ENCODE measurements at places on chromosomes 6 and 20.

DNA sequence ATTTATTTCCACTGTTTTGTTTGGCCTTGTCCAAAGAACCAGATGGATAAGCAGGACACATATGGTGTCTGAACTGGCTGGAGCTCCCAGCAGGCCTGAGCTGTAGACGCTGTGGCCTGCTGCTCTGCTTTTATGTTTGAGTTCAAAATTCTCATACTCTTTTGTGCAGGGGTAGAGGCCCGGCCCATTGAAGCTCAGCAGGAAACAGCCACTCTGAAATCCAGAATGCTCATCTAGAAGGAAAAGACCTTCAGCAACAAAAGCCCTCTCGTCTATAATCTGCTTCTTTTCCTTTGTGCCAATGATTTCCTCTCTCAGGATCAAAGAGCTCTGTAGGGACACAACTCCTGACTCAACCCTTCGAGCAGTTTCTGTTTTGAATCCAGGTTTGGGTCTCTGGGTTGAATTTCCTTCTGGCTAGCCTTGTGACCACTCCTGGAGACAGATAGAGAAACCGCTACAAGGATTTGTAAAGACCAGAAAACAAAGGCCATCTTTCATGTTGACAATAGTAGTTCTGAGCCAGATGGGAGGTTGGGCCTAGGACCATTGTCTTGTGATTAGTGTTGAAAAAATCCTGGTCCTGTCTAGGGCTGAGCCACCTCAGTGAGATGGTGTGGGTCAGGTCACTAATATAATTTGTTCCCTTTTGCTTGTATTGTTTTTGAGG, 446.7 kb downstream of the BCKDHB start:
- no peak for DNase-seq

- no peak for DNase-seq
These were observed 257.5 kb upstream of the PMEPA1 start for GRCh38 chr20:57967364-57967763.

- DNase-seq: no peak
These were observed 112.2 kb upstream of the PREP start for GRCh38 chr6:105515054-105515453.

DNA sequence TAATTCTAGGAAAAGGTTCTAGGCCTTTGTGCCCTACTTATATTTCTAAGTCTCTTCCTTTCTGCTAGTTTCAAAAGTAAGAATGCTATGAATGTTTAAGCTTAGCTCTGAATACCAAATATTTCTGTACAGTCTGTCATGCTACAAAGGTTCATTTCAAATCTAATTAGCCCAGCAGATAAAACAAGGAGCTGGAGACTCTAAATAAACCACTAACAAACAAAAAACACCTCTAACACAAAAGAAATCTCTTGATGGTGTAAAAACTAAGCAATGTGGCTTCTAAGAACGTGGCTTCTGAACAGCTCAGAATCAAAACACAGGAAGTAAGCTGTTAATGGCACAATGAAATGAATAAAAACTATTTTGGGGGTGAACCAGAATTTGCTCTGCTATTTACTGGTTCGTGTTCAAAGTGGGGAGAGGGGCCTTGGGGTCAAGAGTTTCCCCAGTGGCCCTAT, 198.3 kb downstream of the BCAS1 start:
- DNase-seq: no peak

DNA sequence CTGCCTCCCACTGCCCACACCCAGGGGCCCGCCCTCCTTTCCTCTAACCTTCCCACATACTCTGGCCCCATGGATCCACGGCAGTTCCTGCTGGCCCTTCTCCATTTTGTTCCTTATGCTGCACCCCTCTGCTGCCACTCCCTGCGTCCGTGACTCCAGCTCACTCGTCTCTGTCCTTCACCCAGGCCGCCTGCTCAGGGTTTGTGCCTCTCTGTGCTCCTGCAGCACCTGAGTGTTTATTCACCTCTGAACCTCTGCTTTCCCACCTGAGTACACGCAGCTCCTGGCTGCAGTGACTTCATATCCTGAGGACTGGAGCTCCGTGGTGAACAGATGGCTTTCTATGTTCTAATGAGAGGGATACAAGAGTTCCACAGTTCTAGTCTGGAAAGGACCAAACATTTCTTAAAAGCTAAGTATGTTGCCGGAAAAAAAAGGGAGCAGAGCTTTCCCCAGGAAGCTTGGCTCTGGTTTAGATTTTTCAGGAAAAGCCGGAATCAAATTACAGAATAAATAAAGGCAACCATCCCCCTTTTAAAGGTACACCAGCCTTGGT, 1.5 kb upstream of the GNRH2 start:
- no peak for DNase-seq

DNA sequence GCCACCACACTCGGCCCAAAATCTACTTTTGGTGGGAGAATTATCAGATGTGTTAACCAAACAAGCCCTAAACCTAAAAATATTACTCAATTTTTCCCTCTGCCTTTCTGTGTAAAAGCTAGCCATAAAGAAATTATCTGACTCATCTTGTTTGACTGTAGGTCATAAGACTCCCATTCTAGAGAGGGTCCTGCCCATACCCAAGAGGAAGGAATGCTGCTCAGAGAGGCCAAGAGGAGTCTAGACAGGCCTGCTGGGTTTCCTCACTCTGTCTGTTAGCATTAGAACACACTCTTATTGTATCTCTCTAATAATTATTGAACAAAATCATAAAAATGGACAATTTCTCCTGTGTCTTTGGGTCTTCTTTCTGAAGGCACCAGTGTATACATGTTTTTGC, 26.1 kb downstream of the C6orf141 start:
- DNase-seq: no peak

DNA sequence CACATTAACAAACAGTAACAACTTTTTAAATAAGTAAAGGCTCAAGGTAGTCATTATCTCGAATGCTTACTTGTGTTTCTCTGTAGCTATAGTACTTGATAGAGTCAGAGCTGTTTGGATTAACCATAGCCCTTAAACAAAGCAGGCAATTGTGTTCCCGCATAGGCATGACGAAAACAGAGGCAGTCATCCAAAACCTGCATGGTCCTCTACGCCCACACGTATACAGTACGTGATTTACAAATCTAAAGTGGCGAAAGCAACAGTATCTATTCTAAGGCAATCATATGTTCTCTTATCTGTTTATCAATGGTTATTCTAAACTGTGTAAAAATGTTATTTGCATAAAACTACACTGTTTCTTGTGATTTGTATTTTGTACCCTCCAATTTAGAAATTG, 31.8 kb downstream of the HFE start:
- DNase-seq: no peak

- DNase-seq: no peak
These were observed 78.5 kb downstream of the PDE10A start for GRCh38 chr6:165584541-165584940.

- no peak for DNase-seq
These were observed 141.7 kb downstream of the EDN3 start for GRCh38 chr20:59441860-59442810.

GRCh38 chr20:17023806-17024205, 203.0 kb upstream of the PCSK2 start:
- DNase-seq: no peak

- no peak for DNase-seq
These were observed 276.6 kb upstream of the BMP2 start for GRCh38 chr20:6490849-6491248.

DNA sequence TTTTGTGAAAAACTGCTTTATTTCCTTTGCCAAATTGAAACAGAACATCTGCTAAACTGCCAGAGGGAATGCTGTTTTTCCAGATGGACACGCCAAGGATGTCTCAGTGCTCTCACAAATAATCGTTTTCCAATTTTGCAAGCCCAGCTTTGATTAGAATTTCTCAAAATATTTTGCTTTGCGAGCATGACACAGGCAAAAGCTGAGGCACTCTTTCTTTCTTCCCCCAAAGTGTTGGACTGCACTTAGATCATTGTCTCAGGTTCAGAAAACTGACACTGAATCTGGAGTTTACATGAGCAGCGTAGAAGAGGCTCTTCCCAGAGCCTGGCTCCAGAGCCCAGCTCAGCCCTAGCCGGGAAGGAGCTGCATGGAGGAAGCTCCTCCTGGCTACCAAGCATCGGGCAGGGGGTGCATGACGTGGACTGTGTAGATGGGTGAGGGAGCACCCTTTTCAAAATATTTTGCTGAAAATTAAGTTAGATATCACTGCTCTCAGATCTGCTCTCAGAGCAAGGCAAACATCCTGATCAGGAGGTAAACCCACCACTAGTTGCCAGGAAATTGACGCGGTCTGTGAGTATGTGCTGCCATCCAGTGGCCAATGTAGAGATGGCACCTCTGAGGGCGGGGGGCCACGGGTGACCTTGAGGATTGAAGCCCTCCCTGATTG, 107.5 kb downstream of the SLC22A3 start:
- DNase-seq: no peak

DNA sequence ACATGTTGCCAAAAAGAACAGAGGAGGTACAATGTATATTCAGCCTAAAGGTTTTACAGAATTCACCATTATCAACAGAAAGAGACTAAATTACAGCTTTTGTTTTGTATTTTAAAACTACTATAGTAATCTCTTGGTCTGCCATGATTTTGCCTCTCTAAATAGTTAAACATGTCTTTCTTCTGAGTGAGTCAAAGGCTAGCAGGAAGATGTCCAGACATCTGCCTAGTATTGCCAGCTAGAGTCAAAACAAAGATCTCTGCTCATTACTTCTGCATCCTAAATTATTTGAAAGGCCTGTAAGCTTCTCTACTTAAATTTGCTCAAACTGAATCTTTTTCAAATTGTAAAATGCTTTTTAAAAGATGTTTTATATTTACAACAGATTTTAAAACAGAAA, 8.8 kb downstream of the ASF1A start:
- DNase-seq: no peak

DNA sequence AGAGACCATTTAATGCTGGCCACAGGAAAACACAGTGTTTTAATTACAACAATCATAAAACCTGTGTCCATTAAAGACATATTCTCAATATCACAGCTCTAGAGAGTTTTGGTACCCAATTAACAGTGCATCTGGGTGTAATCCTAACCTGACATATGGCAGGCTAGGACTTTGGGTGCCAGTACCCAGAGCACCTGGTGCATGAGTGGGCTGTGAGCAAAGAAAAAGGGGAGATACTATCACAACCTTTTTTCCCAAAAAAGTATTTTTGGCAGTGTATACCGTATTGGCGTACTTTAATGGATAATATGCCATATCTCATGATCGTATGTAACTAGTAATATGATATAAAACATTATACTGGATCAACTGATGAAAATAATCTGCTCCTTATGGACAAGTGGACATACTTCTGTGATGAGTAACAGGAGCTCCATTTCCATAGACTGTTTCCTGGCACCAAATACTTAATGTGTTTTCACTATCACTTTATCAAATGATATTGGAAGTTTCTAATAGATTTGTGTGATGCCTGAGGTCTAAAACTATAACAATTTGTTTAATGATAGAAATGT, 91.7 kb downstream of the COL19A1 start:
- no peak for DNase-seq

- no peak for DNase-seq
These were observed 286.6 kb downstream of the TSHZ2 start for GRCh38 chr20:53258741-53259140.

DNA sequence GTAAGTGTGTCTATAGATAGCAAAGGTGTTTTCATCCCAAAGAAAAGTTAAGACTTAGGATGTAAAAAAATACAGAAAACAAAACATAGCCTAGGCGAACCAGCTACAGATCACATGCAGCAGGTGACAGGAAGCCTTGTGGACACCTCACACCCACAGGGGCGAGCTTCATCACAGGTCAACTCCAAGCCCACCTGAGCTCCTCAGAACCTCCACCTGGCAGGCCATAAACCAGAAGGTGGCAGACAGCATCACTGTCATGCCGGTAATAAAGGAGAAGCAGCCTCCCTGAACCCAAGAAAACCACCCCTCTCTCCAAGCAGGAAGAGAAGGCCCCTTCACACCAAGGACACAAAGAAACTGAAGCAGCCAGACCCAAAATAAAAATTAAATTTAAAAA, 1.0 kb downstream of the RALGAPA2 start:
- no peak for DNase-seq

GRCh38 chr20:50056408-50056926, 56.5 kb downstream of the UBE2V1 start:
- DNase-seq: no peak

DNA sequence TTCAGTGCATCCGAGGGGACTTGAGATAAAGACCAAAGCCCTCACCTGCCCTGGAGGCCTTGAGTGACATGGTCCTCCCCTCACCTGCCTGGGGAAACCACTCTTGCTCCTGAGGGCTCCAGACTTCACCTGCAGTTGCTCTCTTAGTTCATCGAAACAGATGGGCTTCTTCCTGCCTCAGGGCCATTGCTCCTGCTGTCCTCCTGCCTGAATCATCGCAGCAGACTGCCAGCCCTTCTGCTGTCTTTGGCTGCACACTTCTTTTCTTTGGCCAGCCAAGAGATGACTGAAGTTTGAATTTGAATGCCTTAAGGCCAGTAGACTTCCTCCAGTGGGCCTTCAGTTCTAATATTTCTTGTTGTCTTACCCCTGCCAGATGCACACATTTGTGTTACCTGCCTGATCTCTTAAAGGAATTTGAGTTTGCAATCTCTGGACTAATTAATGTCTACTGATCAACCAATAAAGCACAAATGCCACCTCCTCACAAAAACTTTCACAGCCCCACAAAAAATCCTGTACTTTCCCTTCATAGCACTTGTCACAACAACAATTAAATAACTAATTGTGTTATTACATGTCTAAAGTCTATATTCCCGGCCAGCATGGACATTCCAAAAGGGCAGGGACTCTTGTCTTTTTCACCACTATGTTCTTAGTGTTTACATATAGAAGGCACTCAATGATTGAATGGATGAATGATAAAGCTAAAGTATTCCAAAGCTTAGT, 56.7 kb upstream of the SGK1 start:
- DNase-seq: no peak

DNA sequence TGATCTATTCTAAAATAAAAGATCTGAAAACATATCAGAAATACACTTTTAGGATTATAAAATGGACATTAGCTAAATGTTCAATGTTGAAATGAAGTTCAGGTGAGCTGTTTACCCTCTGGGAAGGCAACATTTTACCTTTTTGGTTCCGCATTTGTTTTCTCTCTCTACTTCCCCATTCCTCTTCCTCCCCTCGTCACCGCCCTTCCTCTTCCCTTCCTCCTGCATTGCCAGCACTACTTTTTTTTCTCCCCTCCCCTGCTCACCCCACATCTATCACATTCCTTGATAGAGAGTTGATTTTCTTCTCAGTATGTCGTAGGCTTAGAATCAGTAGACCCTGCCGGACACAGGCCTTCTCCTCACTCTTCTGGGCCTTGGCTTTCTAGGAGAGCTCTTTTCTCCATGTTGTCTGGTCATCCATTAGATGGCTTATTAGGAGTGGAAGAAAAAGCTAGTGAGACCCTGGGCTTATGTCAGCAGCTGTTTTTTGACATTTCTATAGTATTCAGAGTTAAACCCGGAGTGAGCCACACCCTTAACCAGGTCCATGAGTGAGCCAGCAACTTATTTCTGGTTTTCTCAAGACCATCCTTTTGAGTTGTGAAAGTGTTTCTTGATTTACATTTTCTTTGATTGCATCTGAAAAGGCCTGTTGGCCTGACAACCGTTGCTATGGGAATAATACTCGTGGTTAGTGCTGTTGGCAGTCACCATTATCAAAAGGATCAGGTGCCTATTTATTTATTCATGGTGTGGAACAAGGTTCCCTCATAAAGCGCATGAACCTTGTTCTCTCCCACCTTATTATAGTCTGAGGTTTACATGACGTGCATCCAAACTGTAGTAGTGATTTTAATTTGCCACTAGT, 90.9 kb downstream of the DTD1 start:
- no peak for DNase-seq

GRCh38 chr20:38172408-38172807, 7.3 kb upstream of the TGM2 start:
- DNase-seq: no peak

Measured in activated gamma-delta T cell (primary cell).